ENCODE measurements at places on chromosomes 13 and 19.

GRCh38 chr13:90594681-90595080 is 752.8 kb upstream of the MIR17HG start:
- DNase-seq, result no peak

- no peak for DNase-seq
Observed at GRCh38 chr19:48878196-48879024, 6.2 kb downstream of the PPP1R15A start.

GRCh38 chr13:58480061-58480460 is 848.5 kb downstream of the PCDH17 start:
- no peak for DNase-seq

DNA sequence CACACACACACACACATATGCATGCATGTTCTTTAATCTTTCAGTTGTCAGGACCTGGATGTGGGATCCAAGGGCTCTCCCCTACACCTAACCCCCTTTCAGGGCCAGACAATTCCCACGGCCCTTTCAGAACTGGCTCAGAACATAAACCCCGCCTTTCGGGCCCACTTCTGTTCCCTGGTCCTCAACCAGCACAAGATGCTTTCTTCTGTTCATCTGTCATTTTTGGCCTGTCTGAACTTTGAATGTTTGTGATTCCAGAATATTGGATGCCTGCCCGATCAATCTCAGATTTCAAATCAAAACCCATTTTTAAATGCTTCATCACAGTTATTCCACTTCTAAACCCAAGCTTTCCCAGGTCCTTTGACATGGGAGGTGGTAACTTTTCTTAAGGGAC is 167.3 kb downstream of the USP12 start:
- no peak for DNase-seq

DNA sequence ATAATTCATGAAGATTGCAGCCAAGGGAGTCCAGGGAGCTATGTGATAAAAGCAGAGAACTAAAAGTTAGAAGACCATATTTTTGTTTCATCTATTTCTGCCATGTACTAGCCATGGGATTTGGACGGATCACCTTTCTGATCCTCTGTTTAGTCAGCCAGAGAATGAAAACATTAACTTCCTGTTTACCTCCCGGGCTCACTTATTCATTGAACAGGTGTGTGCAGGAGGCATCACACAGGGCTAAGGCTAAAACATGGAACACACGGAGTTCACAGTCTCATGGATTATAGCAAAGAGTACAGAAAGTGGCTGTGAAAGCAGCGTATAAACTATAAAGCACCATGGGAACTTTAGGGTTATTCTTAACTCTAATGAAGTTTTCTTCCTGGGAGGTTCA is 96.8 kb downstream of the GPR12 start:
- DNase-seq, result no peak

GRCh38 chr13:44818016-44818415 is 171.3 kb downstream of the NUFIP1 start:
- DNase-seq, result no peak

DNA sequence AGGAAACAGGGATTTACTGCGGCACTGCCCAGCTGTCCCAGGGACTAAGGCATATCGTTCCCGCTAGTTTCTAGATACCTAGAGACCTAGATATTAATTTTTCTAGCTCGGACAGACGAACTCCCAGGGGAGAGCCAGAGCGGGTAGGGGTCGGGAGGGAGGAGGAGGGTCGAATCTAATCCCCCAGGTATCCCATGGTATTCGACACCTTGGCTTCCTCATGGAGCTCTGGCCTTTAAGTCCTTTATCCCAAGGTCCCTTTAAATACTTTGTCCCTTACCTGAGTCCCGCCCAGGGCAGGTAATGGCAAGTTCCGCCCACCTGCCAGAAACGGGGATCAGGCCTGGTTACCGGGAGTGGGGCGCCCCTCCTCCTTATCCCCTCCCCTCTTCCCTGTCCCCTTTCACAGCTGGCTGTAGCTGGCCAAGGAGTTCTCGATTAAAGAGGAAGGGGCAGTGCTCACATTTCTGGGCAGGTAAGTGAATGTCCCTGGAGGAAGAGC is at the start of gene PRRG2:
Gene PRRG2, plus strand, starts transcription at position 310 of the 502 bp plus-strand sequence. CDS start 1,904 bp downstream, outside the sequence.
- no peak for DNase-seq

GRCh38 chr13:79191501-79191900 is 214.6 kb downstream of the RBM26 start:
- no peak for DNase-seq

- no peak for DNase-seq
Observed at GRCh38 chr13:27140060-27140459, 31.6 kb downstream of the USP12 start.

DNA sequence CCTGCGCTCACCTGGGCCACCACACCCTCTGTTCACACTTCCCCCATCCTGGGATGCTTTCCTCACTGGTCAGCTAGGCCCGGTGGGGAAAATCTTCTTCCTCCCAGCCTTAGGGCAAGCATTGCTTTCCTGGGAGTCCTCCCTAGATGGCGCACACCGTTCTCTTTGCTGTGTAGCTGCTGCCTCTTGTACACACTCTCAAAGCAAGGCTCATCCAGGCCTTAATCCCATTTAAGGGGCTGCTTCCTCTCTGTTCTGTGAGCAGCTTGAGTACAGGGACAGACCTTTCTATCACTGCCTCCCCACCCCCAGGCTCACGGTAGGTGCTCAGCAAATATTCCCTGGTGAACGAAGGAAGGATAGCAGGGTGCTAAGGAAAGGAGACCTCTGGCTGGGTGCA is 11.1 kb downstream of the SLC7A10 start:
- peak; percentile 45 for DNase-seq

DNA sequence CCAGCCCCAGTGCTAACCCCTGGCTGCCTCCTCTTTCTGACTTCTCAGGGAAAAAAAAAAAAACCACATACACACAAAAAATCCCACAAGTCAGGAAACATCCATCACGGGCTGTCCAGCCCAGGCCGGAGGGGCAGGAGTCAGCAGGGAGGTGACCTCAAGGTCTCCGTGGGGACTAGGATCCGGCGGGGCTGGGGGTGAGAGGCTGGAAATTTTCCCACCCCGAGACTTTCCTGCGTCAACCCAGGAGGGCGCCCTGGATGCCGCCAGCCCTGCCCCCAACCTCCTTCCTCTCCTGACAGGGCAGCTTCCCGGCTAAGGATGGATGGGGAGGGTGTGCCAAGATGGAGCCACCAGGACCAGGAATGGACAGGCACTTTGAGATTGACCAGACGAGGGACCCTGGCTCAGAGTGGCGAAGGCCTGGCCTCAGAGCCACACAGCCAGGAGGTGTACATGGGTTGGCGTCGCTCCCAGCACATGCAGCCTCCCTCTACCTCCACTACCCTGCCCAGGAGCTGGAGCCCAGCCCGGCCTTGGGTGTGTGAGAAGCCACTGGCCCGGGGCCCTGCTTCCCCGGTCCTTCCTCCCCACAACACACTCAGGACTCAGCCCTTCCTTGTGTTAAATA is 33.3 kb downstream of the BLOC1S3 start:
- DNase-seq, result no peak

DNA sequence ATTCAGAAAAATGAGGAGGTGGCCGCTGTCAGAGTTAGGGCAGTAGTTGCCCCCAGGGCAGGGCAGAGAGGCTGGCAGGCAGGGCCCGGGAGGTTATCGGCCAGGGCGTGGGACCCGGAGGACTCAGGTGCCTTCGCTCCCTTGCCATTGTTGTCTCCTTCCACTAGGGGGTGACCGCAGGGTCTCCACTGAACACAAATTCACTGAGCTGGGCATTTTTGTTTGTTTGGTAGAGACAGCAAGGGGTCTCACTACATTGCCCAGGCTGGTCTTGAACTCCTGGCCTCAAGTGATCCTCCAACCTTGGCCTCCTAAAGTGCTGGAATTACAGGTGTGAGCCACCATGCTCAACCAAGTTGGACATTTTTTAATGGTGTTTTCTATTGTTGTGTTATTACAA is 25.1 kb downstream of the CARS2 start:
- DNase-seq, result no peak

DNA sequence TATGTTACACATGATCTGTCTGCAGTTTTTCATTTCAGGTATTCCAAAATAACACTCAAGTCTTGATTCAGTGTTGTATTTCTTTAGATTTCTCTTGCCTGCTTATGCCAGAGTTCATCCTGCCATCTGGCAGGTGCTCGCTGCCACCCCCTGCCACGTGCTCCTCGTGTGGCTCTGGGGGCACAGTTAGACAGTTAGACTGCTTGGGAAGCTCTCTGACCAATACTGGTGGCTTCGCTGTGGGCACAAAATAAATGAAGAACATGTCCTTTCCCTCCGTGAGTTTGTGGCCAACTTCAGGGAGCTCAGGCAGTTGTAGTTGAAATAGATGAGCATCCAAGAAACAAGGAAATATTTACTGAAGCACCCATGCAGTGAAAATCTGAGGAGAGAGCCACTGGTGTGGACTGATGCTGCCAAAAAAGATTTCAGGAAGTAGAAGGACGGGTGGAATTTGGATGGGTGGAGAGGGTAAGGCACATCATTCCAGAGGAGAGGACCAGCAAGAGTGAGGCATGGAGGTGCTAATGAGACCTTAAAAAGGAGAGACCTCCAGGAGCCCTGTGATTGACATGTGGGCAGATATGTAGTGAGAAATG is 37.5 kb upstream of the GPR183 start:
- no peak for DNase-seq

GRCh38 chr19:12997179-12997966 is 2.1 kb downstream of the NFIX start:
- DNase-seq, result no peak

DNA sequence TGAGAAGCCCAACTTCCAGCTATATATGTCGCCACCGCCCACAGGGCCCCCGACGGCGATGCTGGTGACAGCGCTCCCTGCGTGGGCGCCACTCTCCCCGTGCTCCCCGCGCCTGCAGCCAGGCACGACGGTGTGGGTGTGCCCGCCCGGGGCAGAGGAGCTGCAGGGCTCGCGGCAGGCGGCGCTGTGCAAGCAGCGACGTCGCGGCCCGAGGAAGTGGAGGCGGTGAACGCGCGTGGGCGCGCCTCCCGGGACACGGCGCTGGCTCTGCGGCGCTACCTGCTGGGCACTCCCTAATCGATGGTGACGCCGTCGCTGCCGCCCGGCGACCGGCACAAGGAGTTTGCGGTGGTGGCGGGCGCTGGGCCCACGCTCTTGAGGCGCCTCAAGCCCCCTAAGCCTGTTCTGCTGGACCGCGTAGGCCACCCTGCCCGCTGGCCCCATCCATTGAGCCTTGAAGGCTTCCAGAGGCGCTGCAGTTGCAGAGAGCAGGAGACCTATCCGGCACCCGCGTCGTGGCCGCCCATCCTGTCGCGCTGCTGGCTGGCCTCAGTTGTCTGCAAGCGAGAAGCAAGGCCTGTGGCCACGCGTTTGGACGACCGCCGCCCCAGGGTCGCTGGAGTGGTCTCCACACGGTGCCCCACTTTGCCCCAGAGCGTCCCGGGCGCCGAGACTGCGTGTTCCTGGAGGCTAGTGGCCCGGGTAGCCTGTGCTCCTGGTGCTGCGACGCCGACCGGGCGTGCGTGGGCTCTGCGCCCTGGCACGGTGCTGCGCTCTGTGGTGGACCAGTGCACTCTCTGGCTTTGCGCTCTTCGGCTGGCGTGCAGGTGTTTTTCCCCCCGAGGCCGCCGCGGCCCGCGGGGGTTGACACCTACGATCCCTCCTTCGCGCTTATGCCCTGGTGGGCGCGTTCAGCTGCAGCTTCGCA is 23.1 kb downstream of the LRFN3 start:
- DNase-seq, result no peak

DNA sequence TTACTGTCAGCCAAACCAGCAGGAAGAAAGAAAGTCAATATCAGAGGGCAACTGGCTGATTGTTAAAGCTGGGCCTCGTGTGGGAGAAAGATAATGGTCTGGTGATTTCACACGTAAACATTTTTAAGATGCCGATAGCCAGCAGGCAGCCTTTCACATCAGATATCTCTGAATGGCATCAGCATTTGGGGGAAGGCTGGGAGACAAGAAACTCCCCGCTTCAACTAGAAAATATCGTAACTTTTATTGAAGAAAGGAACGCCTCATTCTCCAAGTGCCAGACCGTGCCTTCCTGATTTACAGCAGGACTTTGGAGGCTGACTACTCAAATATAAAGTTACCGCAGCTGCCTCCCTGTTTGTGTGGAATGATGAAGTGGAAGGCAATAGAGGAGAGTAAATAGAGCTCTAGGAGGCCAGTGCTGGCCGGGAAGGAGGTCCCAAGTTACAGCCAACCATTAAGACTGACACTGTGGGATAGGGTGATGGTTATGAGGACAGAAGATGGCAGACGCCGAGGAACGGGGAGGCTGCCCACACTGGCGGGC is 284.3 kb upstream of the MAB21L1 start:
- DNase-seq, result no peak

DNA sequence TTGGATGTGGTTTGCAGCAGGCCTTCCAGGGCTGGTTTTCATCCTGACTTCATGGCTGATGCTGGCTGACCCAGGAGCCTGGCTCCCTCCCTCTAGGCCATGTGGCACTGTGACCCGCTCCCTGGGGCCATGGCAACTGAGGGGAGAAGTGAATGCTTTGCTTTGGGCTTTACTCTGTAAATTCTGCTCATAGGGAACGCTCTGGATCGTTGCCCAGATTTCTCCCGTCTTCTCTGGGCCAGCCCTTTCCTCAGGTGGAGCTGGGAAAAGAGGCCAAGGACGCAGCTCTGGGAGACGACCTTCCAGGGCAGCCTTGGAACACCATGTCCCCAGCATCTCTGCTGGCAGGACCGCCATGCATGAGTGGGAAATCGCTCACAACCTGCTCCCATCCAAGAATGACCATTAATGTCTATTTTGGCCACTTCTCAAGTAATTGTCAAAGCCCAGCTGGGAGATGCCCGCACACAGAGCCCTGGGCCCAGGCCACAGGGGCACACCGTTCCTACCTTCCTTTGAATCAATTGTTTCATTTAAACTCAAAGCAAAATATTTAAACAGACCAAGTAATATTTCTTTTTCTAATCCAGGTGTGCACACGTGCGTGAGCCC is 321.8 kb downstream of the TEX29 start:
- DNase-seq, result no peak

GRCh38 chr13:30873499-30873898 is 32.6 kb upstream of the MEDAG start:
- no peak for DNase-seq

GRCh38 chr19:12749938-12750521 is 1.6 kb upstream of the BEST2 start:
- DNase-seq, result no peak

- DNase-seq, result no peak
Observed at GRCh38 chr19:55579766-55580621, 654 bp downstream of the ZNF579 start.

GRCh38 chr13:46010148-46010547 is 42.4 kb downstream of the ZC3H13 start:
- no peak for DNase-seq

DNA sequence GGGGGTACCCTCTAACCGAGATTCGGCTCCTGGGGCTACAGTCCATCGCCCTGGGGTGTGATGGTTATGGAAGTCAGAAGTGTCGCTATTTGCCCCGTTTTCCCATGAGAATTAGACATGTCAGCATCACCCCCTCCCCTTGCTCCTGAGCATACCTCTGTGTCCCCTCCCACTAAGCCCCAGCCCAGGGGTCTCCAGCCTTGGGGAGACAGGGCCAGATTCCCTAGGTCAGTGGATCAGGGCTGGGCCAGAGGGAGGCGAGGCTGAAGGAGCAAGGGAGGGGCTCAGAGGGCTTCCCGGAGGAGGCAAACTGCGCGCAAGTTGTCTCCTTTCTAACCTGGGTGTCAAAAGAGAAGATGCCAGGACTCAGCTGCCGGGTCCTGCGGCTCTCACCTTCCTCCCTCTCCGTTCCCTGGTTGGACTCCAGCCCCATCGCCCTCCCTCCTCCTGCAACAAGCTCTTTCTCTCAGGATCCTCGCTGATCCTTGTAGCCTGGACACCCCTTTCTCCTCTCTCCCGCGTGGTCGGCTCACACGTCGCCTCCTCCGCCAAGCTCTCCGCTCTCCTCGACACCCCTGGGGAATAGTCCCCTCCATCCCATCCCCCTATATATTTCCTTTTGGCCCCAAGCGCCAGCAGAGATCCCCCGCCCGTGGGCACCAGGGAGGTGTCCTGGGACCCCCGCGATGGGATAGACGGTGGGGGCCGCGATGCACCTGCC is 459 bp upstream of the TMEM59L start:
- no peak for DNase-seq

Measured in SHP77 treated with DMSO at 0.1 percent for 48 hours (cell line).